ENCODE measurements at places on chromosomes 16 and 17.

DNA sequence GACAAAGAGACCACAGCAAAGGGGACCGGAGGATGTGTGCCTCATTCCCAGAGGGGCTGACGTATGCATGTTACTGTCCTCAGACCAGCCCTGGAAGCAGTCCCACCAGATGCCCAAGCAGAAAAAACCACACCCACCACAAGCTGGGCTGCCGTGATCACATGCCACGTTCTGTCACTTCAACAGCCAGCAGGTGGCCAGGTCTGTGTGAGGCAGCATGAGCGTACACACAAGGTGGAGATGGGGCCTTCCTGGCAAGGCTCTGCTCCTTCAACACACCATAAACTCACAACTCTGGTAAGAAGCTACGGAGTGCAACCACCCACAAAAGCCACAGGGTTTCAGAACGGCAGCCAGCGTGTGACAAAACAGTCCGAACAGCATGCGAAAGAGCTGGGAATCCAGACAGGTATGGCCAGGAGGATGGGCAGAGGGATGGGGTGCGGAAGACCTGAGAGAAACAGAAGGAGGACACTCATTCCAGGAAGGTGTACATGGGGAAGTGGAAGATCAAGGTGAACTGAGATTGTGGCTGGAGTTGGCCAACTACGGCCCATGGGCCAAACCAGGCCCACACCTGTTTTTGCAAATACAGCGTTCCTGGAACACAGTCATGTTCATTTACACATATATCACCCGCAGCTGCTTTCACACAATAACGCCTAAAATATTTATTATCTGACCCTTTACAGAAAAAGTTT is 27.9 kb downstream of the MBTPS1 start:
- DNase-seq, result no peak

DNA sequence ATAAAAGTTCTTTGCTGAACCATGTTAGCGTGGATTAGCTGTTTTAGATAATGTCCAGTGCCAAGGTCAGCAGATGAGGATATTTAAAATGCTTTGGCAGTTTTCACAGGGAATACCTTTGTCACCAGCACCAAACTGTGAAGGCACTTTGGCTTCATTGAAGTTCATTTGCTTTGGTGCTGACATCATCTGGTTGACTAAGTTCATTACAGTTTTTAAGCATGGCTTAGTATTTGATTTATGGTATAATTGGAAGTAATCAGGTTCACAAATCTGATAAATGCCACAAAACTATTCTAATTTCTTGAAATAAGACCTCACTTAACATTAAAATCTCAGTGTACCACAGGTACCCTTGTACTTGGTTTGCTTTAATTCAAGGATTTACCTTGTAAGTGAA is 4.3 kb downstream of the GID4 start:
- no peak for DNase-seq

DNA sequence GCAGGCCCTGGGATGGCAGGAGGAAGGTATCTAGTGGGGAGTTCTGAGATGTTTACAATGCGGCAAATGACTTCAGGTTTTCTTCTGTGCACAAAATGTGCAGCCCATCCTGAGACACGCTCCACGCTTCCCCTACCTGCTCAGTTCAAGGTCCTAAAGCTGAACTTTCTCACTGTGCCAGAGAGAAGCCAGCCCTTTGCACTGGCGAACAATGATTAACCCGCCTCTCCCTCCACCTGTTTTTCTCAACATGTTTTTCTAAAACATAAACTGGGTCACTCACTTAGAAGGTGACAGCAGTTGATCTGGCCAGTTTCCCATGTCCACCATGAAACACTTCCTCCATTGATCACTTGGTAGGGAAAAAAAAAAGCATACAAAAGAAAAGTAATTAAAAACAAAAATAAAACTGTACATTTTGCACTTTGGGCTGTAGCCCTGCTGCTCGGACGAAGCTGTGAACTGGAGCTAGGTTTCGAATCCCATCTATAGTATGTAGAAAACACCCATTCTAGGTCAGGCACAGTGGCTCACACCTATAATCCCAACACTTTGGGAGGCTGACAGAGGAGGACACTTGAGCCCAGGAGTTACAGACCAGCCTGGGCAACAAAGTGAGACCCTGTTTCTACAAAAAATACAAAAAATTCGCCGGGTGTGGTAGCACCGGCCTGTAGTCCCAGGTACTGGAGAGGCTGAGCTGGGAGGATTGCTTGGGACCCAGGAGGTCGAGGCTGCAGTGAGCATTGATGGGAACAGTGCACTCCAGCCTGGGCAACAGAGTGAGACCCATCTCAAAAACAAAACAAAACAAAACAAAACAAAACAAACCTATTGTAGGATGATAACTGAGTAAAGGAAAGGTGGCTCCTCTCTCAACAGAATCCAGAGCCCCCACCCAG is 6.1 kb upstream of the G6PC1 start:
- no peak for DNase-seq

- DNase-seq, result no peak
These were observed 4.4 kb downstream of the STX1B start for GRCh38 chr16:31006086-31006385.

- no peak for DNase-seq
These were observed 4.7 kb upstream of the ADAP2 start for GRCh38 chr17:30917050-30917449.

GRCh38 chr16:48608452-48608851 is 1.5 kb downstream of the N4BP1 start:
- no peak for DNase-seq

DNA sequence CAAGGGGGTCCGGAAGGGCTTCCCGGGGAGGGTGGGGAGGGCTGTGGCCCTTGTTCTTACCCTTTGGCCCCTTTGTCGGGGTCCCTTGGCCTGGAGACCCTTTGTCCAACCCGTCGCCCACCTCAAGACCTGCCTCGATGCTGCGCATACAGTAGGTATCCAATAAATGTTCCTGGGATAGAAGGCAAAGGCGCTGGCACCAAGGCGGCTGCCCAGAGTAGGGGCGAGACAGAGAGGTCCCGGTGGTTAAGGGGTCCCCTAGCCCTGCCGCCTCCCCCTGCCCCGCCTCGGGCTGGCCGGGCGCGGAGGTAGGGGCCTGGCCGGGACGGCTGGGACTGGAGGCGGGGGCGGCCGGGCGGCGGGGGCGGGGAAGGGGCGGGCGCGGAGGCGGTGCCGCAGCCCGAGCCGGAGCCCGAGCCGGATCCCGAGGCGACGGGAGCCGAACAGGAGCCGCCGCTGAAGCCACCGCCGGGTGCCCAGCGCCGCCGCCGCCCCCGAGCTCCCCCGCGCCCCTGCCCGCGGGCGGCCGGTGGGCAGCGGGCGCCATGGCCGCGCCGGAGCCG is at the start of gene NHERF2:
NHERF2 (plus strand) TSS at position 442 of the 563 bp plus-strand sequence; CDS start at position 546, 104 bp downstream.
- no peak for DNase-seq

- DNase-seq, result no peak
These were observed 9.9 kb downstream of the NR1D1 start for GRCh38 chr17:40090237-40091119.

- no peak for DNase-seq
These were observed at the start of gene CD19 for GRCh38 chr16:28931801-28932225. Gene CD19, plus strand, starts transcription at chr16:28931971. Its CDS starts 30 bp downstream, at chr16:28932001.

DNA sequence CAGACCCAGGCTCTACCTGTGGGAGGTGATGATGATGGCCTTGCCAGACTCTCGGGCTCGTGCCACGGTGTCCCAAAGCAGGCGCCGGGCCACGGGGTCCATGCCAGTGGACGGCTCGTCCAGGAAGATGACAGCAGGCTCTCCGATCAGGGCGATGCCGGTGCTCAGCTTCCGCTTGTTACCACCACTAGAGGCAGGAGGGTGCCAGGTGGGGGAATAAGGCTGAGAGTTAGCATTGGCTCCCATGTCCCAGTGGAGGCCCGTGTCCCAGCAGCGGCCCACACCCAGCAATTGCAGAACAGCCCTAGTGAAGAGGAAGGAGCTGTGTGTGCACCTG is 10.3 kb upstream of the RNPS1 start:
- DNase-seq, result no peak

DNA sequence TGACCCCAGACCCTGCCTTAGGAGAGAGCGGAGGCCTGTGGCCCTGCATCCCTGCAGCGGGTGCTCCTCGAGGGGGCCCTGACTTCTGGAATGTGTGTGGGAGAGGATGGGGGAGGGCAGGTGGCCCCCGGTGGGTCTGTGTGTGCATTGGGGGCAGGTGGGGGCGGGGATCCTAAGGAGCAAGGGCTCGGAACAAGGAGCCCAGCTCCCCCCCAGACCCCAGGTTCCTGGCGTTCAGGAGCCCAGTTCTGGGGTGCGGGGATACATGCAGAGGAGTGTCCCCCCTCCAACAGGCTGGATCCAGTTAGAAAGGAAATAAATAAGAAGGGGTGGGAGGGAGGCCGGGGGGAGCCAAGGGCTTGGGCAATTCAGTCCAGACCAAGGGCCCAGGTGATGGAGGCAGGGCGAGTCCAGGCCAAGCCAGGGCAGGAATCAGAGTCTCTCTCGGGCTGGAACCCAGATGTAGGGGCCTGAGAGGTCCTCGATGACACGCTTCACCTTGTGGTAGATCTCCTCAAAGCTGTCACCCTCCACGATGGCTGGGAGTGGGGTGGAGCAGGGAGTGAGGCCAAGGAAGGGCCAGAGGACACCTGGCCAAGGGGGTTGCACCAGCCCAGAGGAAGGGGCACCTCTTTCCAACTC is 11.2 kb upstream of the ASGR1 start:
- no peak for DNase-seq

DNA sequence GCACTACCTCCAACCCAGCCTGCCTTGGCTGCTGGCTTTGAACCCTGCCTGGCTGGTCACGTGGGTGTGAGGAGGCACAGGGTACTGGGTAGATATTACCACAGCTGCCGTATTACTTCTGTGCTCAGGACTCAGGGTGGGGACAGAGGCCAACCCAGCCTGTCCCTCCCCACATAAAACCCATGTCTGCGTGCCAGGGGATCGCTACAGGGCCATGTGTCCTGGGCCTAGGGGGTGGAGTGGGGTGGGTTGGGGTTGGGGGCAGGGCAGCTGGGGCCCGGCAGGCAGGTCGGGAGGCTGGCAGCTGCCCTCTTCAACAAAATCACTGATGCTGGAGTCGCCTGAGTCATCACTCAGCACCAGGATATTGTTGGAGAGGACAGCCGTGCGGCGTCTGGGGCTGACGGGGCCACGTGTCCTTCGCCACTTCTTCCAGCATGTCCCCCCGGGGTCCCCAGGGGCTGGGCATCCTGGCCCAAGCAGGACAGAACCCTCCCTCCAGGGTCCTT is 39.7 kb upstream of the PVALEF start:
- no peak for DNase-seq

- DNase-seq, result no peak
These were observed 47.3 kb downstream of the NLRP1 start for GRCh38 chr17:5536866-5537650.

DNA sequence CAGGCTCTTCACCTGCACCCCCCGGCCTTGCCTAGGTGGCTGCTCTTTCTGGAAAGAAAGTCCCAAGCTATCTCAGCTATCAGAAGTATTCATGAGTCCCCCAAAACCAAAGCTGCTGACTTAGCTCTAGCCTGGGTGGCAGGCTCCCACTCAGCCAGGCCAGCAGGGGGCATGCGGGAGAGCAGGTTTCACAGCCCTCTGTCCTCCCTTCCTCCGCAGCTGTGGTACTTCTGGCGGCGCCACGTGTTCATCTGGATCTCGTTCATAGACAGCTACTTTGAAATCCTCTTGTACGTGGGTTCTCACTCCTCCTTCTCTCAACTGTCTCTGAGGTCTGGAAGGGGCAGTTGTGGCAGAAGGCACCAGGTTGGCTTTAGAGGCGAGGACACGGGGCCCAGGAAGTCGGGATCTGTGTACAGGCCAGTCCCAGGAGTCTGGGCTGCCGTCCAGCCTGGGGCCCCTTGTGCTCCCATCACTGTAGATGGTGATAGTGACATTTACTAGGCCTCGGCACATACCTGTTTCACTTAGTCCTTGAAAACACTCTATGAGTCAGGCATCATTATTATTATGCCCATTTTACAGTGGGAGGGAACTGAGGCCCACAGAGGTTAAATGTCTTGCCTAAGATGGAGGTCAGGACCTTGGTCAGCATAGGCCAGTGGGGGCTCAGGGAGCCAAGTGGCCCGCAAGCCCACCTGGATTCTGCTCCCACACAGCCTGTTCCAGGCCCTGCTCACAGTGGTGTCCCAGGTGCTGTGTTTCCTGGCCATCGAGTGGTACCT is 12.9 kb downstream of the TRPV2 start:
- DNase-seq, result no peak

- DNase-seq, result no peak
These were observed 165.1 kb downstream of the XYLT1 start for GRCh38 chr16:17305694-17306093.

DNA sequence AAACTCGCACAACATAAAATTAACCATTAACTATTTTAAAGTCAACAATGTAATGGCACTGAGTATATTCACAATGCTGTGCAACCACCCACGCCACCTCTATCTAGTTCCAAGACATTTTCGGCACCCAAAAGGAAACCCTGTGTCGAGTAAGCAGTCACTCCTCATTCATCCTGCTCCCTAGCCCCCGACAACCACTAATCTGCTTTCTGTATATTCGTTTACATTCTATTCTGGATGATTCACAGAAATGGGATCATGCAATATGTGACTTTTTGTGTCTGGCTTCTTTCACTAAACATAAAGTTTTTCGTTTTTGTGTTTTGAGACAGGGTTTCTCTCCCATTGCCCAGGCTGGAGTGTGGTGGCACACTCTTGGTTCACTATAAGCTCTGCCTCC is 42.2 kb upstream of the HAPSTR1 start:
- no peak for DNase-seq

DNA sequence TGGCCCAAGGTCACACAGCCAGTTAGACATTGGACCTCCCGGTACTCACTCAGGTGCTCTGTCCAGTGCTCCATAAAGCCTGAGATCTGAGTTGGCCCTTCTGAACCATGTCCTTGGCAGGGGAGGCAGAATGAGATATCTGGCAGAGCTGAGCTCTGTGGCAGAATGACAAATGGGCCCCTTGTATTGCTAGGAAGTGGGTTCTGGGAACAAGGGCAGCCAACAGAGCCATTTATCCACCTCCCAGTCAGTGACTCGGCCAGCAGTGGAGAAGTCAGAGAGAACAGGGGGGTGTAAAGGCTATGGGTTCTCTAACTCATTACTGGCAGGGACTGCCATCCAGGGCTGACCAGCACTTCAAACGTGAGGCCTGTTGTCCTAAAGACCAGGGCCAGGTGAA is 117.1 kb upstream of the NLRP1 start:
- DNase-seq, result no peak

DNA sequence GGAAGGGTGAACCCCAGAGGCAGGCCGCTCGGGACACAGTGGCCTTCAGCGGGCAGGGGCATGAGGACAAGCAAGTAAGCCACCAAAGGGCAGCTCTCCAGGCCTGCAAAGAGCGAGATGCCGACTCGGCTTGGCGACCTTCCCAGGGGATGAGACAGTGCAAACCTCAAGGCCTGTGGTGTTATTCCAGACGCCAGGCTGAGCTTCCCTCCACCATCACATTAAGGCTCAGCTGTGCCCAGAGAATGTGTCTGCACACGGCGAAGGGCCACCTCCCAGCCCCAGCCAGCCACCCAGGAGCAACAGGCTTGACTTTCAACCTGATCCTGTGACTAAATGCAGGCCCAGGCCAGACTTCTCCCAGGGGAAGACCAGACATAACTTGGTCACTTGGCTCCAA is 251.4 kb downstream of the SOX9 start:
- DNase-seq, result no peak

All from esophagus squamous epithelium (tissue), 5 donors.